Activated gamma-delta T cell treated with anti-CD3 and anti-CD28 coated beads, Interleukin-2, amount 50 U/mL, for 16 hours (primary cell): ENCODE measurements at places on chromosomes 12 and 14.

DNA sequence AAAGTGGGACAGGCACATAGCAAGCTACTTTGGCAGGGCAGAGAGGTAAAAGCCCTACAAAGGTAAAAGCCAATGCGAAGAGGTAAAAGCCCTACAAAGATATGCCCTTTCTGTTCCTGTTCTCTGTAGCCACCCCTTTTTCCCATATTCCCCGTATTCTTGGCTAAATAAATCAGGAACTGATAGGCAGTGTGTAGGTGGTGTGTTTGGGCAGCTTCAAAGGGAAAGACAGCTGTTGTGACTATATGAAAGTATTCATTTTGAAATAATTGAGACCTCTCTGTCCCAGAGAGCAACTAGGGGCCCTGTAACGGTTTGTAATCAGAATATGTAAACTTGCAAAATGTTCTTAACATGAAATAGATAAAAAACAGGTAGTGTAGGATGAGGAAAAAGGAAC is 11.3 kb upstream of the SLC41A2 start:
- no peak for DNase-seq

DNA sequence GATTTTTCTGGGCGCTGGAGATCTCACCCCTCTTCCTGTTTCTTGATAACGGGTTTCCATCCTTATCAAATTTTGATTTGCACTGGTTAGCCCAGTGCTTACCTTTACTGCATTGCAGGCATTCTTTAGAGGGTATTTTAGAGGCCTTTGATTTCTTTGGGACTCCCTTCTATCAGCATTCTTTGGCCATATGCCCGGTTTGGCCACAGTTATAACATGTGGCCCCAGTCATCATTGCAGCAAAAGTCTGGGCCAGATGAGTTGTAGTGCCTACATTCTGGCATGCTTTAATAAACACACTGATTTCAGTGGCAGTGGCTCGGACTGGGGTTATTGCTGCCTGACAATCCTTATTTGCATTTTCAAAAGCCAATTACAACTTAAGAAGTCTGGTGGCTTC is 82.3 kb downstream of the KCNMB4 start:
- DNase-seq: no peak

DNA sequence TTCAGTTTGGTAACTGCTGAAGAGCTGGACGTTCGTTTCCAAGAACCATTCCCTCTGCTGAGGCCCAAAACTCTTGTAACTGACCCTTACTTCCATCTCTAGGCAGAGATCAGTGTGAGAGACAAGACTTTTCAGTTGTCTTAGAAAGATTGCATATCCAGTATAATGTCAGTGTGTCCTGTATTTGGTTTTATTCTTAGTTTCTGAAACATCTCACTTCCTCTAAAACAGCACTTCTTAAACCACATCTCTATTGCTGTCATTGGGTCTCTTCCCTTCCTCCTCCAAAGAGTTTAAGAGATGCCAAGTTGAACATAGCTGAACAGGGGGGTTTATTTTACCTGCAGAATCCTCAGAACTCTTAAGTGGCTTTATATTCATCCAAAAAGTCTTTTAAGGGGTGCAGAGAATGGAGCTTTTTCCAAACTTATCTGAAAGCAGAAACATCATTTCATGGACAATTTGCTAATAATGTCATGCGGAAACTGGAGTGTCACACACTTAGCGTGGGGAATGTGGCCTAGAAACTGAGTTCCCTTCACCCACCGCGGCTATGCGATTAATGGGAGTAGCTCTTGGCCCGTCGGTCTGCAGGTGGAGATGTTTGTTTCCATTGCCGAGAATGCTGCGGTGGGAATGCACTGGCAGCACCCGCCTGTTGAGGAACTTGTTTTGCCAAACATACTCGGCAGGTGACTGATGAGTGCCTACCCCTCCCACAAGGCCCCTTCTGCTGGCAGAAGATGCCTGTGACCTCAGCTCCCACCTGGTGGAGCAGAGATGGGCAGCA is 148.2 kb downstream of the ADGRD1 start:
- DNase-seq: no peak

DNA sequence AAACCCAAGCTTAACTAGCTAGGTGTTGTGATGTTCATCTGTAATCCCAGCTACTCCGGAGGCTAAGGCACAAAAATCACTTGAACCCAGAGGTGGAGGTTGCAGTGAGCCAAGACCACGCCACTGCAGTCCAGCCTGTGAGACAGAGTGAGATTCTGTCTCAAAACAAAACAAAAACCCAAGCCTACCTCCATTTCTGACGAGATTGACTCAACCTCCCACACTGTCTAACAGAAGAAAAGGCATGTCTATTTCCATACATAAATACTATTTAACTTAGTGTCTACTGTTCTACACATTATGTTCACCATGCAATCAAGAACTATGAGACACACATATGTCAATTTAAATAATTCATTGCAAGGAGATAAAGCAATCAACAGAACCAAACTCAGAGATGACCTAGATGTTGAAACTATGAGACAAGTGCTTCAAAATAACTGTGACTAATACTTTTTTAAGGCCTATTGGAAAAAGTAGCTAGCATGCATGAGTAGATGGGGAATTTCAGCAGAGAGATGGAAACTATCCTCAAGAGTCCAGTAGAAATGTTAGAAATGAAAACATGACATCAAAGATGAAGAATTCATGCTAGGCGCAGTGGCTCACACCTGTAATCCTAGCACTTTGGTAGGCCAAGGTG is 75.9 kb upstream of the DHRS4 start:
- no peak for DNase-seq

GRCh38 chr12:112111931-112112330 is 3.3 kb upstream of the NAA25 start:
- no peak for DNase-seq

- DNase-seq: no peak
These were observed 1.0 kb upstream of the NYNRIN start for GRCh38 chr14:24397639-24398292.

GRCh38 chr12:106114447-106115068 is 24.2 kb downstream of the NUAK1 start:
- no peak for DNase-seq

GRCh38 chr14:64117671-64118402 is 176.3 kb downstream of the ESR2 start:
- DNase-seq: no peak

GRCh38 chr14:61866932-61867920 is 105.0 kb downstream of the SNAPC1 start:
- no peak for DNase-seq

DNA sequence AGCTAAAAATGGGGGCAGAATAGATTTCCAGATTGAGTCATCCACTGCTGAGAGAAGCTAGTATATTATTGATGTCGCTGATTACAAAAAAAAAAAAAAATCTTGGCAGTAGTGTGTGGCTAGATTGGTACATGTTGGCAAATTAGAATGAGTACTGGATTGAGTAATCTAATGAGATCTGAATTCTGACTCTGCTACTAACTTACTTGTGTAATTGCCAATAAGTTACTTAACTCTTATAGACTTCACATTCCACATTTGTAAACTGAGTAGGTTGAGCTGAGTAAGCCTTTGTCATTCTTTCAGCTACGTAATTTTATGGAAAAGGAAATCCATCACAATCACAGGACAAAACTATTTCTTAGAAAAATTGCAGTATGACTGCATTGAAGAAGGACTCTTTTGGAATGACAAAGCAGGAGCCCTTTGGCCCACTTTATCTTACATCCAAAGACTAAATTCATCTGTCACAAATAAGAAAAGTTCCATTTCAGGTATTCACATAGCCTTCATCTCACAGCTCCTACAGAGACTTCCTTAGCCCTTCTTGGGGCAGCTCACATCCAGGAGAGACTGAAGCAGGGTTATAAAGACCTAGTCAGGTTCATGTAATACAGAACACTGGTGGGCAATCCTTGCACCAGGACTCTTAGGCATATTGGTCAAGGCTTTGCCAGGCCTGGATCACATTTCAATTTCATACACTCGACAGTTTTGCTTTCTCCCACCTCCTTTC is 197.3 kb upstream of the CPNE8 start:
- no peak for DNase-seq

GRCh38 chr14:100359881-100360280 is 36.7 kb downstream of the SLC25A47 start:
- DNase-seq: no peak

GRCh38 chr14:96592591-96593386 is 90.6 kb downstream of the PAPOLA start:
- peak; percentile 41 for DNase-seq

DNA sequence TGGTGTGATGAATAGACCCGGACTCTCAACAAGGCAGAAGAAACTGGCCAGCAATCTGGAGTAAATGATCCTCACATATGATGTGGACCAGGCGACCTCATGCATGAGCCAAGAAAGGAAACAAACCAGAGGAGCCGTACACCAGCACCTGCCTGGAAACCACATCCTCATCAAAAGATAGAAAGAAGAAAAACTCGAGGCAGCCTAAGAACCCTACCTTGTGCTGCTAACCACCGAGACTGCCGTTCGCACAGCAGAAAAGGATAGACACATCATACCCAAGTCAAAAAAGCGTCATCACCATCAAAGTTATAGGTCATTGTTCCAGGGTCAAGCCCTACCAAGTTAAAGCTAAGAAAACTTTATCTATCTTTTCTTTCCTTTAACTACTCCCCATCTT is 66.7 kb downstream of the RESF1 start:
- peak; percentile 16 for DNase-seq

GRCh38 chr12:74021937-74022336 is 515.7 kb upstream of the ATXN7L3B start:
- no peak for DNase-seq

- DNase-seq: no peak
These were observed 183.1 kb downstream of the RMST start for GRCh38 chr12:97645726-97646125.

DNA sequence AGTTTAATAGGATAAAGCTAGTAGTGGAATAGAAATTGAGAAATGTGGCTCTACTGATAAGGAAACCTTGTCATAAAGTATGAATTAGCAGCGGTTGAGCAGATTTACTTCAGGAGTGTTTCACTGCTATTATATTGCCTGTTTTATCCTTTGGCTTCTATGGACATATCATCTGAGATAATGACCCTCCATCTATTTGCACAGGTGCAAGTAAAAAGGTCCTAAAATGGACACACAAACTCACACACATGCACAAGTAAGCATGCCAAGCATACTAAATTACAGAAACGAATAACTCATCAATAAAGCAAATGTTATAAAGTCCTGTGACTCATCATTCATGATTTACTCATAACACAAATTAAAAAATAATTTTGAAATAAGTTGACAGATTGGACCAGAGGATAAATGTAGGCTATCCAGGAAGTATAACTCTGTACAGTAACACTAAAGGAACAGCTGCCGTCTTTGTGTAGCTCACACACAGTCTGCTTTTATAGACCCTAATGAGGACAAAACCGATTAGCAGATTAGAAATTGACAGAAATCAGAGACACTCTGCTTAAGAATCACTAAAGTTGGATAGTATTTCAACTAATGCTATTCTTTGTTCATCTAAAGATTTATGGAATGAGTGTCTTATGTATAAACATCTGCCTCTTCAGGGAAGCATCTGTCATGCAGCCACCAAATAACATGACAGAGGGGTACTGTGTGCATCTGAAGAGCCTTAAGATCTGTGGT is 73.9 kb downstream of the SYT1 start:
- DNase-seq: no peak

GRCh38 chr12:65248656-65249633 is 29.5 kb upstream of the MSRB3 start:
- no peak for DNase-seq

- no peak for DNase-seq
These were observed 286.6 kb upstream of the PWP1 start for GRCh38 chr12:107399046-107399445.

GRCh38 chr12:118137148-118137678 is 1.3 kb downstream of the PEBP1 start:
- no peak for DNase-seq
